ENCODE measurements at places on chromosomes 3 and 15.

DNA sequence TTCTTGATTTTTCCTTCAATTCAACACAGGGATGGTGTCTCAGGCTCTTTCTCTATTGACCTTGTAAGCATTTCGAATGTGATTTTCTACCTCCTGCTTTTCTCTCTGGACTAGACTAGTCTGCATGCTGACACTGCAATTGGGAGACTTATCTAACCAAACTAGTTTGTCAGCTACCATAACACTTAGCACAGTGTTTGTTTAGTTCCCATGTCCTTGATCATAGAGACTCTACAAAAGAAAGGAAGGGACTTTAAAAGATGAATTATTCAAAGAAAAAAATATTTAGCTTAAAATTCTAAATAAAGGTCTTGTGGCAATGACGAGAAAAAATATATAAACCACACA lies 407.0 kb downstream of the ERC2 start:
- DNase-seq, result no peak

DNA sequence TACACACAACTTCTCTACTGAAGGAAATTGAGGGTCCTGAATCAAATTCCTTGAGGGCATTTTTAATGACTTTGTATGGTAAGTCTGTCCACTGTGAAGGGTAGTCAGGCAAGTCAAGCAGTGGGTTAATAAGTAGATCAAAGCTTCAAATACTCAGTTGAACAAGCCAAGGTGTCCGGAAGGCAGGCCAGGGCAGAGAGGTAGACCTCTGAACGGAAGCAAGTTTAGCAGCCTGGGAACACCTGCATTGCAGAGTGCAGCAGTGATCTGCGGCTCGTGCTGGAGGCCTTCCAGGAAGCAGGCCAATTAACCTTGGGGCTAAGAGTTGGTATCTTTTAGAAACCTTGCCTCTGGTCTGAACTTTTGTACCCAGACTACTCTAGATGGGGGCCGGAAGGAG lies 143.8 kb downstream of the LRTM1 start:
- DNase-seq, result no peak

DNA sequence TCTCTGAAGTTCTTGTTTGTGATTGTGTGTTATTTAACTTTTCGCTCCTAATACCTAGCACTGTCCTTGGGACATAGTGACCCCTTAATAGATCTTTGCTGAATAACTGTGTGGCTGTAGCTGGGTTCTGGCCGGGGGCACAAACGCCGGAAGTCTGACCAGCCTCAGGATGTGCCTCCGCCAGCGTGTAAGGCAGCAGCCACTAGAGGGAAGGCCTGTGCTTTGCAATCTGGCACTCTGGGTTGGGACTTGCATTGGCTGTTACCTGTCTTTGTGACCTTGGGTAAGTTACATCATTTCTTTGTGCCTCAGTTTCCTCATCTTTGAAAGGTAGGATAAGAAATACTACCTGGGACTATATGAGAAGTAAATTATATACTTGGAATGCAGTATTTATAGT lies 158.7 kb downstream of the GHSR start:
- peak; percentile 22 for DNase-seq

GRCh38 chr3:192408007-192408646 lies 319.2 kb downstream of the FGF12 start:
- no peak for DNase-seq

DNA sequence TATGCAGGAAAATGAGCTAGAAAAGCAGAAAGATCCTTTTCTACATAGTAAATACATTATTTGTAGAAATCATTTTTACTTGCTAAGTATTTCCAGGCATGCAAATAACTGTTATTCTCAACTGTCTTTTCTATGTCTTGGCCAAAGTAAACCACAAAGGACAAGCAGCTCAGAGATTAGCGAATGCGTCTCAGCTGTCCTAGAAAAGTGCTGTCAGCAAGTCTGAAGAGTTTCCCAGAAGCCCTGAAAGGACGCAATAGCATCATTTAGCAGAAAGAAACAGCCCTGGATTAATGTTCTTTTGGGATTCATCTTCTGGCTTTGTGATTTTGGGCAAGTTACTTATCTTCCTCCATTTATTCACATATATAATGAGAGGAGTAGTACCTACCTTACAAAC lies 100.3 kb downstream of the ZIC1 start:
- DNase-seq, result no peak

DNA sequence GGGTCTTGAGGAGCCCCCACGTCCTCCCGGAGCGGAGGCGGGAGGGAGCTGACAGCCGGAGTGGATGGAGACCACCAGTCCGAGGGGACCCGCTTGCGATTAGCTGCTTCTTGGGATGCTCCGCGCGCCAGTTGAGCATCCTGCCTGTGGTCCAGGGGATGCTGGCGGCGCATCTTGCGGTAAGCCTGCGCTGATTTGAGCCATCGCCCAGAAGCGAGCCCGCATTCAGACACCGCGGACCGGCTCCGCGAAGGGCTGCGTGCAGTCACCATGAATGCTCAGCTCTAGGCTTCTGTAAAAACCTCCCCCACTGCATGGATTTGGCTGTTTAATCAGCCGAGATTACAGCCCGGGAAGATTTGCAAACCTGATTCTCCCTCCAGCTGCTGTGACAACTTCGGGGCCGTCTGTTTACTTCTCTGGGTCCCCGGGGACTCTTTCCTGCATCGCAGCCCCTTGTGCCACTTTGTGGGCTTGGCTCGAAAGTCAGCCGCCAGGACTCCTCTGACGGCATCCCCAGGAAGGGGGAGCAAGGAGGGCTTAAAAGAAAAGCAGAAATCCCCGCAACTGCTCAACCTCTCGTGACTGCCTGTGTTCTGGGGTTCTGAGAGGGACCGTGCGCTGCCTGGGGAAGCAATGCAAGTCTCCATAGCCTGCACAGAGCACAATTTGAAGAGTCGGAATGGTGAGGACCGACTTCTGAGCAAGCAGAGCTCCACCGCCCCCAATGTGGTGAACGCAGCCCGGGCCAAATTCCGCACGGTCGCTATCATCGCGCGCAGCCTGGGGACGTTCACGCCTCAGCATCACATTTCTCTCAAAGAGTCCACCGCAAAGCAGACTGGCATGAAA lies 171.1 kb downstream of the KCNAB1 start:
- DNase-seq, result no peak

DNA sequence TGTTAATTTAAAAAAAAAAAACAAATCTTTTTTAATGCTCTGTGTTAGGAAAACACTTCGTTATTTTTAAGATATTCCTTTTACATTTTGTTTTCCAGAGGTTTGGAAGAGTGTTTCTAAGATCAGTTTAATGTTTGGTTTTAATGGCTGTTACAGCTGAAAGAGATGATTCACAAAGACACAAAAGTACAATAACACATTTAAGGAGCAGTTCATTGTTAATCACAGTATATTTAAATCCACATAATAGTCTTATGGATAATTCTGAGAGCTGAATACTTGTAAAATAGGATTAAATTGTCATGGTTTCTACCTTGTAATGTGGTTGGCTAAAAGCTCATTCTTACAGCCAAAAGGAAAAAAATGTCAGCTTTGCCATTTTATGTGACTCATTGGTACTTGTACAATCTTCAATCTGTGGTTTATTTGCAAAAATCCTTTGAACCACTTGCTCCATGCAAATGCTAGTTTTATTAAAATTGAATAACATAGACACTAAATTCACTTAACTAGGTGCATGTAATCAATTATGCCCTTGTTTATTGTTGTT lies 426.4 kb downstream of the NLGN1 start:
- DNase-seq, result no peak

DNA sequence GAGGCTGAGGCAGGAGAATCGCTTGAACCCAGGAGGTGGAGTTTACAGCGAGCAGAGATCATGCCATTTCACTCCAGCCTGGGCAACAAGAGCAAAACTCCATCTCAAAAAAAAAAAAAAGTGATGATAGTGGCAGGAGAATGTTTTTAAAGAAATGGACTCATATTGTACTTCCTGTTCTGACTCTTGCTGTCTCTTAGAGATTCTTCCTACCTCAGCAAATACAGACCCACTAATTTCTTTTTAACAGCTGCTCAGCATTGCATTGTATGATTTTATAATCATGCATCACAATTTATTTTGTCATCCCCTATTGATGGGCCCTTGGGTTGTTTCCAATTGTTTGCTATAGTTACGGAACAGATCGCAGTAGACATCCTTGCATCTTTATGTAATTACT lies 8.8 kb upstream of the ANKDD1A start:
- no peak for DNase-seq

GRCh38 chr3:32391643-32392535 lies at the start of gene CMTM7:
TSS of gene CMTM7 (plus strand) at chr3:32391853. CDS start at chr3:32391907, 54 bp downstream.
- peak; percentile 71 for DNase-seq

DNA sequence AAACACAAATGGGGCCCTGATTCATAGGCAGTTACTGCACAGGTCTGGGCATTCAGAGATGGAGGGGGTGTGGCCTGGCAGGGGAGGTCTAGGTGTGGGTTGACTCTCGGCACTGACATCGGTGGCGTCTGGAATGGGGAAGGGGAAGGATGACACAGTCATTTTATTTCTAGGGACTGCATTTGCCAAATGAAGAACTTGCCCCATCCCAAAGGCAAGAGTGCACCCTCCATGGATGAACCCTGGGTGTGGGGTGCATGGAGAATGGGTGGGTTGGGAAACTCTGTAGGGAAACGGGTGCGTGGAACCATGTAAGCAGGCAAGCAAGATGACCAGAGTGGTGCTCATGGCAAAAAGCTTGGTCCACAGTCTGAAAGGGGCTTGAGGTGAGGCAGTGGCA lies 24.5 kb downstream of the SLC6A20 start:
- DNase-seq, result no peak

DNA sequence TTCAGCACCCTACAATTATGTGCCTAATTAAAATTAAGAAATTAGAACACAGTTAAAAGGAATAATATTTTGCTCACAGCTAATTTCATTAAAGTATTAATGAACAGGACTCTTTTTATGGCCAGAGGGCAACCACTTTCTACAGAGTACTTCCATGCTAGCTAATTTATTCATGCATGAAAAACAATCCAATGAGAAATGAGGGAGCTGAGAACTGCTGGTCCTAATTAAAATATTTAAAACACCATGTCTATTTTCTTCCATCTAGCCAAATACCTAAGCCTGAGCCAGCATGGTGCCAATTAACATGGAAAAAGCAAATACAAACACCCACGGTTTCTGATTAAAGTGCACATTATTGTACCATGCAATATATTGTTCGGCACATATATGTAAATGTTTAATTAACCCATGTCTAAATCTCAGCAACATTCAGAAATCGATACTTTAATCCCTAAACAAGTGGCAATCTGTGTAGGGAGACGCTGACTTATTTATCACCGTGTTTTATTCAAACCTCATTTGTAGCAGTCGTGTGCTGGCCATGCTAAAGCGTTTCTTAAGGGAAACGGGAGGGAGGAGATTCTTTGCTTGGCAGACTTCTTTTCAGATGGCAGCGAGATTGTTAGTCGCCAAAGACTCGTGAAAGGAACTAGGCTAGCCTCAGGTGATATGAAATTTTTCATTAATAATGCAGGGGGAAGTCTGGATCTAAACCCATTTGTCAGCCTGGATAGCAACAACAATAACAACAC lies 193.5 kb downstream of the ANXA2 start:
- no peak for DNase-seq

- DNase-seq, result no peak
These were observed 9.4 kb downstream of the MUC4 start for GRCh38 chr3:195802261-195802701.

GRCh38 chr15:67967871-67968431 lies 86.2 kb upstream of the PIAS1 start:
- peak; percentile 72 for DNase-seq

- DNase-seq, result no peak
These were observed 4.0 kb downstream of the HES1 start for GRCh38 chr3:194139814-194140391.

- DNase-seq, result no peak
These were observed 47.0 kb upstream of the ATOSA start for GRCh38 chr15:52726195-52726594.

DNA sequence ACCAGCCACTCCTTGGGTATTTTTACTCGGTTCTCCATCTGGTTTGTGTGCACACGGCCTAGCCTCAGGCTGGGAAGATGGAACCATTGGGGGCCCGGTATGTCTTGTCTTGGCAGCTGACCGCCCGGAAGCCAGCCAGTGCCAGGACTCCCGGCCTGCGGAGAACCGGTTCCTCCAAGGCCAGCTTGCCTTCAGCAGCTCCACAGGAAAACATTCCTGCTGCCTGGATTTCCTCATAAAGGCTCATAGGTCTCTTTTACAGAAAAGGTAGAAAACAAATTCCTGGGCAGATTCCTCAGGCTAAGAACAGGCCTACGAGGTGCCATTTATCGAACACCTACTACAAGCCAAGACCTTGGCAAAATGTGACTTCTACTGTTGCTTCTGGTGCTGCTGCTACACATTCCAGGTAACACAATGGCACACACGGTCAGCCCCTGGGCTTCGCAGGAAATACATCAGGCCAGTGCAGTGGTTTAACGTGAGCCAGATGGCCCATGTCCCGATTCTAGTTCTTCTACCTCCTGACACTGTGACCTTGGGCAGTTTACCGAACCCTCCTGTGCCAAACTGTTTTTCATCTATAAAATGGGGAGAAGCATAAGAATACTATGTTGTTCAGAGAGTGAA lies 141.8 kb downstream of the OPA1 start:
- DNase-seq, result no peak

DNA sequence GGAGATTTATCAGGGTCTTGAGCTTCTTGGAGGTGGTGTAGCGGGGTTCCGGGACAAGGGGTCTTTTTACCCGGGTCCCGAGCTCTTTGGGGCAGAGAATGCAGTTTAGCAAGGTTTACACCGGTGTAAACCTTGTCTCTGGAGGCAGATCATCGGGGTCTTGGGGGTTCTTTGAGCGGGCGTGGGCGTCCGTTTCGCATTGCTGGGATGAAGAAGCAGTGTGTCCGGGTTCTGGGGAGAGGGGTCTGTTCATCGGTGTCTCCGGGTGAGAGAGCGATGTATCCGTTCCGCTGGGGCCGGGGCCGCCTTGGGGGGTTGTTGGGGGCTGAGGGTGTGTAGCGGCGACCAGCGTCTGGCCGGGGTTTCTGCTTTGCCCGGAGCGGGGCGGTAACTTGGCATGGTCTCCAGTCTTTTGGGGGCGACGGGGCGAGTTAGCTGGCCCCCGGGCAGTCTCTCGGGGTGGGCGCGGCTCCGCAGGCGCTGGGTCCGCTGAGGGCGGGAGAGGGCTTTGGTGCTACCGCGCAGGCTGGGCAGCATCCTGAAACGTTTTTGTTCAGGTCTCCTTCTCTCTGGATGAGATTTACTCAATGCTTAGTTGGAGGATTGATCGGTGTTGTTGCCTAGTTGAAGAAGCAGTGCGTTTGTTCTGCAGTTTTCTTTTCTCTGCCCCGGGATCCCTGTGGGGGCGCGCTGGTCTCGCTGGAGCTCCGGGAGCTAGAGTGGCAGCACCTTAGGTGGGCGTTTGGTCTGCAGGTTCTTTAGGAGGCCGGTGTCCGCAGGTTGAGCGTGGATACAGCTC lies 843 bp downstream of the GLCE start:
- DNase-seq, result peak; percentile 37
